Activated CD8-positive, alpha-beta memory T cell treated with anti-CD3 and anti-CD28 coated beads for 1 hour (primary cell): ENCODE measurements at places on chromosomes 1 and 21.

GRCh38 chr1:209743145-209743482 lies 12.7 kb upstream of the TRAF3IP3 start:
- no peak for DNase-seq

GRCh38 chr1:94296018-94296417 lies 58.6 kb upstream of the ARHGAP29 start:
- DNase-seq, result no peak

DNA sequence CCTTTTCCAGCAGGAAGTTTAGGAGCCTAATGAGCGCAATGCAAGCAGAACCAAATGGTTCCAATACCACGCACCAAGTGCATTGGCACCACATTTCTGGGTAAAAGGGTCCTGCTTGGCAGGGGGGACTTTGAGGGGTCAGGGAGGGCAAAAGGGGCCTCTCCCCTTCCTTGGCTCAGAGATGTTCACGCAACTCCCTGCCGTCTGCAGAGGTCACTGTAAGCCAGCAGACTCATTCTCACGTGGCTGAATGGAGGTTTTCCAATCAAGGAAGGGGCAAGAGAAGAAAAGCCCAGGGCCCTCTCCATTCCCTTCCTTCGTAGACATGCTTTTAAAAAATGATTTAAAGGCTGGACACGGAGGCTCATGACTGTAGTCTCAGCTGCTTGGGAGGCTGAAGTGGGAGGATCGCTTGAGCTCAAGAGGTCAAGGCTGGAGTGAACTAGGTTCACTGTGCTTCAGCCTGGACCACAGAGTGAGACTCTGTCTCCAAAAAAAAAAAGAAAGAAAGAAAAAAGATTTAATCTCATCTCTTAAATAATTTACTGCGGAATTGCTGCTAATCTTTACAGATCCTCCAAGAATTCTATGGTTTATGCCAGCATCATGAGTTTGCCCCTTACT lies 80.3 kb downstream of the RUNX3 start:
- no peak for DNase-seq

GRCh38 chr1:90325168-90325567 lies 330.3 kb downstream of the ZNF326 start:
- no peak for DNase-seq

GRCh38 chr1:234536741-234537140 lies 57.8 kb upstream of the TARBP1 start:
- DNase-seq, result no peak

- no peak for DNase-seq
These were observed 12.4 kb upstream of the GPR61 start for GRCh38 chr1:109527098-109527811.

- DNase-seq, result no peak
These were observed 32.2 kb downstream of the SIPA1L2 start for GRCh38 chr1:232597721-232598120.

- no peak for DNase-seq
These were observed 27.0 kb downstream of the PDE9A start for GRCh38 chr21:42680429-42680828.

DNA sequence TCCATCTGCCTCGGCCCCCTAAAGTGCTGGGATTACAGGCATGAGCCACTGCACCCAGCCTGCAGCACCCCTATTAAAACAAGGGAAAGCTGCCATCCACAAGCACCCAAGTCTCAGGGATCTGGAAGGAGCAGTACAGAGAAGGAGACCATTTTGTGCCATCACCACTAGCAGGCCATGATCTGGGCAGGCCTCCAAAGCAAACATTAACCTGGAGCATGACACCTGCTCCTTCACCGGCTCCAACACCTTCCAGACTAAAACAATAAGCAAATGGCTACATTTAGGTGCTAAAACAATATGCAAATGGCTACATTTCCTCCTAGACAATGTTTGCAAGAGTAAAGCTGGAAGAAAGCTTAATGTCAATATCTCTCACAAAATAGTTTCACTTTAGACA lies 16.7 kb downstream of the MEAF6 start:
- DNase-seq, result no peak

GRCh38 chr1:174408146-174408545 lies 39.6 kb upstream of the GPR52 start:
- no peak for DNase-seq

DNA sequence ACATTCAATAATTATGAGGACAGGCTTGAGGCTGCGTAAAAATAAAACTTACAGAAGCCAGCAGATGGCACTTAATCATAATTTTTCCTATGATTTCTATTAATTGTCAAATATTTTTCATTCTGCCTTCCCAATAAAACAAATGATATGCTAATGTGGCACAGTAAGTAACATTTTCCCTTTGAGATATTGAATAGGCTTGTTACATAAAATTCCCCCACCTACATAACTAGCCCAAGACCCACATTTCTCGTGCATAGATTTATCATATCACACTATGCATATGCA lies 55.4 kb upstream of the PTGFRN start:
- no peak for DNase-seq

DNA sequence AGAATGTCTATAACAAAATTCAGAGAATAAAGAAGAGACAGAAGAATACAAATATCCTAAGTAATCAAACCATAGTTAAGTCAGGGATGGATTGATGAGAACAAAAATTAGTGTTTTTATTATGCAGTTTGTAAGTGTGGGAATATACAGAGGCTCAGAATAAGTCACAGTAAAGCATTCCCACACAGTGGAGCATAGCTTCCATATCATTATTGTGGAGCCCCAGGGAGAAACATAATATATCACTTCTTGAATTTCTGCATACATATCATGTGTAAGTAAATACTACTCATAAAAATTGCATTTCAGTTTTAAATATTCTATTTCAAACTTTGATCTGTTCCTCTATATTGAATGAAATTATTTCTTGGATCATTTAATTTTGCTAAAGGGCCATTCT lies 790.4 kb downstream of the PLA2G4A start:
- DNase-seq, result no peak

GRCh38 chr1:111699268-111699667 lies 39.9 kb downstream of the INKA2 start:
- no peak for DNase-seq

DNA sequence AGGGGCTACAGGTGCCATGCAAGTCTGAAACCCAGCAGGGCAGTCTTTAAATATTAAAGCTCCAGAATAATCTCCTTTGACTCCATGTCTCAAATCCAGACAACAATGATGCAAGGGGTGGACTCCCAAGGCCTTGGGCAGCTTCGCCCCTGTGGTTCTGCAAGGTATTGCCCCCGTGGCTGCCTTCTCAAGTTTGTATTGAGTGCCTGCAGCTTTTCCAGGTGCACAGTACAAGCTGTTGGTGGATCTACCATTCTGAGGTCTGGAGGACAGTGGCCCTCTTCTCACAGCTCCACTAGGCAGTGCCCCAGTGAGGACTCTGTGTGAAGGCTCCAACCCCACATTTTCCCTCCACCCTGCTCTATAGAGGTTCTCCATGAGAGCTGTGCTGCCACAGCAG lies 3.7 kb upstream of the MROH9 start:
- no peak for DNase-seq

GRCh38 chr1:49197081-49197480 lies 420.4 kb upstream of the BEND5 start:
- DNase-seq, result no peak

DNA sequence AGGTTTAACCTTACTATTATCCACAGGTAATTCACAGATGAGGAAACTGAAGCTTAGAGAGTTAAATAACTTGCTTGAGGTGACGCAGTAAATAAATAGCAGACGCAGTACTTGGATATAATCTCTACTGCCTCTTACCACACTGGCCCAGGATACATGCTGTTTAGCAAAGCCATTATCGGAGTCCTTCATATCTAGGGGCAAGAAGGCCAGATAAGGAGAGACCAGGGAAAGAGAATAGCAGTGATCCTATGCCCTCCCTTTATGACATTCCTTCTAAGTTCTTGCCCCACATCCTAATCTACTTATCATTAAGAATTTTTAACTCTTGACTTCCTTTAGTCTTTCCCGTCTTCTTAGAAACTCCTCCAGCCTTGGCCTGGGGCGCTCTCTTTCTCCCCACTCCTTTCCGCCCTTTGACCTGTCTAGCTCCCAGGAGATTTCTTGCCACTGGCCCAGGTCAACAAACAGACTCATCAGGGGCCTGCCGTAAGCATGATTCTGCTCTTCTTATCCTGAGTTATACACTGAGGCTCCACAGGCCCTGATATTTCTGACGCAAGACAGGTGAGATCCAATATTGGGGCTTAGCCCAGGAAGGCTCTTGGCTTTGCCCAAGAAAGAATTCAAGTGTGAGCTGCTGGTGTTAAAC lies 11.4 kb upstream of the SLAMF1 start:
- no peak for DNase-seq

DNA sequence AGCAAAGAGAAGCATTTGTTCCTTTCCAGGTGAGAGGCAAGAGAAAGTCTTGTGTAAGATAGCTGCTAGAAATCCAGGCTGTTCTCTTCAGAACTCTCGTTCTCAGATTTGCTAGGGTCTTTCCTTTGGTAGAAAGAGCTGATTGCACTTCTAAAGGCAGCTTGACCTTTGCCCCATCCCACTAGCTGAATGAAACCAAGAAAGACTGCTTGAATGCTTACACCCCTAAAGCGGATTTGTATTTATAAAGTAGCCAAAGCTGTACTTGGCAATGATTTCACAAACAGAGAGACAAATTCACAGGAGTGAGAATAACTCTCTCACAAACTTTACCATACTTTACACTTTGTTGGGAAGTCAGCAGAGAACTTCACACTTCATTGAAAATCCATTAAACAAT lies 424.1 kb downstream of the TTLL7 start:
- no peak for DNase-seq

DNA sequence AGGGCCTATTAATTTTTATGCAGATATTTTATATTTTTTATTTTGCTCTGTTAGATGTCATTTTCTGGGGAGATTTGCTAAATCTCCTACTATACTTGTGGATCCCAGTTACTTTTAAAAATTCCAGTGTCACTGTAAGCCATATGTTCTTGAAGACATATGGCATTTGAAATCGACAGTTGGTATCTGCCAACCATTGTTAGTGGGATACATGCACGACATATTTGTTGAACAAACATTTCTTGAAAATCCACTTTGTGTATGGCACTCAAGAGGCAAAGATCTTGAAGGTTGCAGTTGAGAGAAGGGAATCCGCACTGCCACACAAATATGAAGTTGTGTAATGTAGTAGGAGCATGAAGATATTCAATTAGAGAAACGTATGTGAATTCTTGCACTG lies 287.7 kb downstream of the HHAT start:
- DNase-seq, result no peak

- no peak for DNase-seq
These were observed 173.0 kb upstream of the FMN2 start for GRCh38 chr1:239918634-239919033.

DNA sequence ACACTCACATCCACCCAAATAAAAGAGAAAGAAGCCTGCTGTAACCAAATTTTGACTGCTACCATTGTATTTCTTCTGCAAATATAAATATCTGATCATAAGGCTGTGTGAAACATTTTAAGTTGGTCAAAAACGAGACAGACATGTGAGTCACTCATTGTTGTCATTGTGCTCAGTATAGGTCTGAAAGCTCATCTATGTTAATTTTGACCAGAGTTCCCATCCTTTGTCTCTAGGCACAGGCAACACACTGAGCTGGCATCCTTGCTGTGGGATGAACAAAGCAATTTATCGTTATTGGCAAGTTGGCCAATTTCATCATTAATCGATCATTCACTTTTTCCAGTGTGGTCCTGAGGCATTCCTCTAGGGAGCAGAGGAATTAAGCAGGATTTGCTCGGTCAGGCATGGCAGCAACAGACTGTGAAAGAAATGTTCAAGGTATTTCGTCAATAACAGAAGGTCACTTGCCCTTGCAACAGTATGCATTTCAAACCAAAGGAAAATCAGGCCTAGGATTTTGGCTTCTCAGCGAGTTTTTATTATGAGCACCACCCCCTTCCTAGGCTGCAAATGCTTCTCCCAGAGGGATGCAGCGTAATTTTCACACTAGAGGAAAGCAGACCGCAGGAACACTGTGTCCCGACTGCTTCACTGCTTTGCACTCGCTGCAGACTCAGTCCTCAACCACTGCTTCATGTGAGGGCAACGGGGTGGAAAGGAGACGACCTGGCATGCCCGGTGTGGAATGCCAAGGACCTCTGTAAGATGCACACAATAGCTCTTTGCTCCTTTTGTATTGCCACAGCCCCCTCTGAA lies 87.9 kb upstream of the SMYD2 start:
- DNase-seq, result no peak

GRCh38 chr1:11789126-11790067 lies 16.4 kb downstream of the MTHFR start:
- no peak for DNase-seq

GRCh38 chr1:62746086-62746808 lies 37.7 kb upstream of the ATG4C start:
- no peak for DNase-seq

GRCh38 chr1:8674481-8674880 lies 143.0 kb downstream of the RERE start:
- no peak for DNase-seq

DNA sequence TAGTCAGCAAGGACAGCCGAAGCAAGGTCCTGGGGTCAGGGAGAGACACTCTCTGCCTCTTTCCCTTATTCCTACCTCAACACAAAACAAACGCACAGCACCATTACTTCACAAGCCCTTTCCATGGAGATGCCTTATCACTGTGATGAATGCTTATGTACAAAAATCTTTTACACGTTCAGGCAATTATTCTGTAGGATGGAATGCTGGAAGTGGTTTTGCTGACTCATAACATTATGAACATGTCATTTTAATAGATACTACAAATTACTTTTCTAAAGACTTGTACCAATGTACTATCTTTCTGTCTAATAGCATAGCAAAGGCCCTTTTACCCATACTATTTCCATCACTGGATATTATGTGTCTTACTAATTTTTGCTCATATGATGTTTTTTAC lies 98.4 kb downstream of the TTLL7 start:
- DNase-seq, result no peak

DNA sequence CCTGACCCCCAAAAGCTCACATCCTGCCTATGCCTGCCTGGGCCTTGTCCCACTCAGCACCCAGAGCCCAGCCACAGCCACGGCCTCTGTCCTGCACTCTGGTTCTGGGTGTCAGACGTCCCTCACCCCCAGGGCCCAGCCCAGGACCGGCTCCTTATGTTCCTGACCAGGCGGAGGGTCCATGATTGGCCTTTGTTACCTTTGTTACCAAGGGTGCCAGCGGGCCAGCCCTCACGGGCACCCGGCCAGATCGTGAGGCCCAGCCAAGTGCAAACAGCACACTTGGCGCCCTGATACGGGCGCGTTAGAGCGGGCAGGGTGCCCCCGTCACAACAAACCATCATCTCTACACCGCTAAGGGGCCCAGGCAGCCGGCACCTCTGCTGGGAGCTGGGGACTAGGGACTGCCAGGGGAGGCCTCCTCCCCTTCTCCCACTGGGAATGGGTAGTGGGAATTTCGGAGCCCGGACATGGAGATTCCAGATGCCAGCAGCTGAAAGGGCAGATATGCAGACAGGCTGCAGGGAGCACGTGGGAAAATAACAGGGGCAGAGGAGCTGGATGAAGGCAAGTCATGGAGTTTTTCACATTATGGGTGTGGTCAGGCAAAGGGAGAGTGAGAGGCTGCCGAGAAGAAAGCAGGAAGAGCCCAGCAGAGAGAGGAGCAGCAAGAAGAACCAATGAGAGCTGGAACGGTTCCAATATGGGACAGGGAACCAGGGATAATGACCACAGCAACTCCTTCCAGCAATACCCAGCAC lies 22.1 kb downstream of the HSPG2 start:
- no peak for DNase-seq
